ENCODE measurements at places on chromosomes 4 and X. TPM values are rescaled to one million over a fixed set of nuclear protein-coding genes. Genes with fewer than 3 reads are reported as not detected.

The GRIA3 gene
- total RNA-seq: 21.6 TPM

The NLGN3 gene
- total RNA-seq: 20.5 TPM

The PPEF2 gene
- 12.3 TPM for total RNA-seq

The GAGE12E gene
- not detected for total RNA-seq

The RHOH gene
- 1.8 TPM for total RNA-seq

The CENPI gene
- 8.2 TPM for total RNA-seq
